ENCODE measurements at places on chromosomes 3 and 15.

DNA sequence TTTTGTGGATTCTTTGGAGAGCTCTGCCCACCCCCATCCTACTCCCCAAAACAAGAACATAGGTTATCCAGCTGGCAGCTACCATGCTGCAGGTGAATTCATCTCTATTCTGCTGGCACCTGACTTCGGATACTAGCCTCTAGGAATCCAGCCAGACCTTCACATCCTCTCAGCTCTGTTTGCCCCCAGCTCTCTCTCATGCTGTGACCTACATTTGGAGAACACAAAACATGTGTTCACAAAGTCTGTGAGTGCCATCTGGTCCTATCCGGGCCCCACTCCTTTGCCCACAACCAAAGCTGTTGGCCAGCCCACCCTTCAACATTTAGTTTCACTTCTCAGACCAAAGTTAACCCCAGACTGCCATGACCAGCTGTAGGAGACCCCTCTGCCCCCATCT is 89.4 kb upstream of the C3orf80 start:
- DNase-seq: no peak

- DNase-seq: no peak
These were observed 48.7 kb downstream of the RAF1 start for GRCh38 chr3:12615266-12615665.

DNA sequence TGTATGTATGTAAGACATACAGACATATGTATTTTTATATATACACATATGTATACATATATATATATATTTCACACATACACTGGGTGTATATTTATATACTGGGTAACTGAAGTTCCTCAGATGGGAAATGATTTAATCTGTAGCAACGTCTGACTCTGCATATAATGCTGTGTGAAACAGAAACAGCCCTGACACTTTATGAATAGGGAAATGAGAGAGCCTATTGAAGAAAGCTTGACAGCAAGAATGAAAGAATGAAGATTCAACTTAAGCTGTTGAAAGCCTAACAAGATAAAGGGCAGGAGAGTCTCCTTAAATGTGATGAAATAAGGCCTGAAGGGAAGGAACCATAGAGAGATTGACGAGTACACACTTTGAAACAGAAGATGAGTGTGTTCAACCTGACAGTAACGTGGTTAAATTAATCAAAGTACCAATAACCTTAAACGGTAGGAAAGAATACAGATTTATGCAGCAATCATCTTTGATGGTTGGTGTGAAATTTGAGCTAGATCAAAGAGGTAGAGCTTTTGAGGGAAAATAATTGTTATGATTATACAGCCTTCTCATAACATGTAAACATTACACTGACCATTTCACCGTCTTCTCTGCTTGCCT is 169.9 kb downstream of the MECOM start:
- no peak for DNase-seq

- DNase-seq: peak; percentile 39
These were observed 38.9 kb downstream of the TOPAZ1 start for GRCh38 chr3:44280631-44281030.

GRCh38 chr3:174986685-174987084 is 127.6 kb downstream of the NAALADL2 start:
- DNase-seq: no peak

DNA sequence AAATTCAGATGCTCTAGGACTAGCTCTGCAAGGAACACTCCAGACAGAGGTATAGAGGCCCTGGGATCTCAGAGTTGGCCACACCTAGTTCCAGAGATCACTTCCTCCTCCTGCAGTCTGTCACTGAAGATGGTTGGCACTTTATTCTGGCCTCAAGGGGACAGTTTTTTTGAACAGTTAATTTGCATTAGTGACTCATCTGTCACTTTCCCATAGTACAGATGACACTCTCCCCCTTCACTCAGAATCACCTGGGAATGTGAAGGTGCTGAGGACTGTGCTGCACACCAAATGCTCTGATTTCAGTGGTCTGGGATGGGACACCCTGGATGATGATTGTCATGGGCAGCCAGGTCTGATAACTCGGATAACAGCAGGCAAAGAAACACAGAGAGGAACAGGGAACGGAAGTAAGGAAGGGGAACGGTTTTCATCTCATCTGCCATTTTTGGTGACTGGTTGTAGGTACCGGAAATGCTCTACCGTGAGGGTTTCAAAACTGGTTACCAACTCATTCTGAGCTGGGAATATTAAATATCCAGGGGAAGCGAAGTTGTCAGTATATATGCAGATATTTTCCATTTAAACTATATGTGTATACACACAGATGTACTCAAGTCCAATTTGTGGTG is 232.5 kb upstream of the ST8SIA2 start:
- no peak for DNase-seq

DNA sequence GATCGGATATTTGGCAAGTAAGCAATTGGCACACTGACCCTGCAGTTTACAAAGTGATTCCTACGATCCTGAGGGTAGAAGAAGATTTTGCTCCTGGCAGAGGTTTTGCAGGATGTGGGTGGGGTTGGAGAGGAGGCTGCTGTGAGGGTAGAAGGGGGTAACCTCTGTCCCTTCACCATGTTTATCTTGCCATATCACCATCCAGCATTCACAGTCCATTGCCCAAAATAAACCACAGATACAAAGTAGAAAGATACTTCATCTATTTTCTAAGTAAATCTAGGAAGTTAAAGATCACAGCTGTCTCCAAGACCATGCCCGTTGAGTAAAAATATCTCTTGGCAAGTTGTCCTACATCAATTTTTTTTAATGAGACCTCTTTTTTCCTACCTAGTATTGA is 51.6 kb downstream of the LIPC start:
- no peak for DNase-seq

DNA sequence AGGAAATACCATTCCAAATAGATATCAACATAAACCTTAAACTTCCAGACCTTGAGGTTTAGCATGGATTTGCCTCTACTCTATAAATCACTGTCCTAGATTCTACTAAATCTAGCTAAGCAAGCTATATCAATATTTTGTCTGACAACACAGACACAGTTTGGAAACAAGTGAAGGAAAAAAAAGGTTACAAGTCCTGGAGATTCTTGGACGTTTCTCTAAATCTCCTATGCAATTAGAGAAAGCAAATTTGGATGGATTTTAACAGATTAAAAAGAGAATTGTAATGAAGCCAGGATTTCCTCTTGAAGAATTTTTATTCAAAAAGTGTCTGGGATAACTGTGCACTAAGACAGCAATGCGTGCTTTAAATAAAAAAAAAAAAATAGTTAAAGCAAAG is 441.1 kb upstream of the DPH6 start:
- no peak for DNase-seq

DNA sequence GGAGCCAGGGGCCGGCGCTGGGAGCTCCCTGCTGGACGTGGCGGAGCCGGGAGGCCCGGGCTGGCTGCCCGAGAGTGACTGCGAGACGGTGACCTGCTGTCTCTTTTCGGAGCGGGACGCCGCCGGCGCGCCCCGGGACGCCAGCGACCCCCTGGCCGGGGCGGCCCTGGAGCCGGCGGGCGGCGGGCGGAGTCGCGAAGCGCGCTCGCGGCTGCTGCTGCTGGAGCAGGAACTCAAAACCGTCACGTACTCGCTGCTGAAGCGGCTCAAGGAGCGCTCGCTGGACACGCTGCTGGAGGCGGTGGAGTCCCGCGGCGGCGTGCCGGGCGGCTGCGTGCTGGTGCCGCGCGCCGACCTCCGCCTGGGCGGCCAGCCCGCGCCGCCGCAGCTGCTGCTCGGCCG is 1.5 kb downstream of the SMAD6 start:
- DNase-seq: no peak

DNA sequence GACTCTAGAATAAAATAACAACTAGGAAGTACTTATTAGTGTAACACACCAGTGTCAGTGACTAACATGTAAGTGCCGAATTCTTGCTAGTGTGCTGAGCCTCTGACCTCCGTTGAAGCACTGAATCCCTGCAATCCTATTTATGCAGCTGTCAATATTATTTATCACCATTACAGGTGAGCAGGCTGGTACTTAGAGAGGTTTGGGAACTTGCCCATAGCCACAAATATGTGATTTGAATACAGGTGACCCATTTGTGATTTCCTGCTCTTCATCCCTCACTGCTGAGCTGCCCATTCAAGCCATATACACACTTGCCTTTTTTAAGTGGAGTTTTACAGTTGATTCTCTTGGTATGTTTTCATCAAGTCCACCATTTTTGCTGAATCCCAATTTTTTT is 12.2 kb downstream of the EIF4E3 start:
- DNase-seq: no peak

Data from H9 (cell line).